ENCODE measurements at places on chromosomes 12 and 14. TPM values are rescaled to one million over a fixed set of nuclear protein-coding genes. Genes with fewer than 3 reads are reported as not detected.

TAS2R14 gene
- 4.3 TPM for total RNA-seq

SYNE3 gene
- 10.2 TPM for total RNA-seq

CCDC198 gene
- not detected for total RNA-seq

ETV6 gene
- 11.4 TPM for total RNA-seq

CIROP gene
- not detected for total RNA-seq

GLIPR1L1 gene
- not detected for total RNA-seq

MTRFR gene
- total RNA-seq, result 8.3 TPM

OR10G2 gene
- not detected for total RNA-seq

TAMALIN gene
- 2.7 TPM for total RNA-seq

HHIPL1 gene
- 24.1 TPM for total RNA-seq

SLC4A8 gene
- total RNA-seq, result 5.4 TPM

C14orf132 gene
- 20.6 TPM for total RNA-seq

HVCN1 gene
- 2.3 TPM for total RNA-seq

ULK1 gene
- total RNA-seq, result 20.0 TPM

TRPV4 gene
- total RNA-seq, result 1.4 TPM

SIX1 gene
- 4.6 TPM for total RNA-seq

CLEC1A gene
- total RNA-seq, result not detected

B4GALNT3 gene
- total RNA-seq, result 0.13 TPM

DRAM1 gene
- 32.7 TPM for total RNA-seq

PIWIL1 gene
- not detected for total RNA-seq

TAS2R31 gene
- total RNA-seq, result 3.7 TPM

KLRC1 gene
- not detected for total RNA-seq

LRRK2 gene
- total RNA-seq, result 12.3 TPM

SRSF5 gene
- 96.0 TPM for total RNA-seq

AQP2 gene
- not detected for total RNA-seq

HOXC6 gene
- 2.3 TPM for total RNA-seq

TGM1 gene
- 0.65 TPM for total RNA-seq

ADAM21 gene
- total RNA-seq, result 0.86 TPM

TNFRSF1A gene
- 134 TPM for total RNA-seq

FKBP11 gene
- total RNA-seq, result 45.0 TPM

GLIPR1L2 gene
- total RNA-seq, result 0.46 TPM

KRT82 gene
- total RNA-seq, result not detected

ATF1 gene
- total RNA-seq, result 24.8 TPM

TPPP2 gene
- total RNA-seq, result not detected

PSMC1 gene
- total RNA-seq, result 93.3 TPM

POTEG gene
- not detected for total RNA-seq

SERPINA5 gene
- 0.33 TPM for total RNA-seq

KRT79 gene
- total RNA-seq, result not detected

PZP gene
- not detected for total RNA-seq

CREBL2 gene
- 31.8 TPM for total RNA-seq

Data from smooth muscle cell of the pulmonary artery (primary cell).